Motor neuron (in vitro differentiated cells): ENCODE measurements at places on chromosomes 6 and 20. TPM values are rescaled to one million over a fixed set of nuclear protein-coding genes. Genes with fewer than 3 reads are reported as not detected.

Gene CFB
- total RNA-seq, result 16.7 and 23.6 TPM in 2 replicates

Gene VWA7
- 1.1 and 1.8 TPM in 2 replicates for total RNA-seq

Gene NKAIN2
- 8.9 and 10.3 TPM in 2 replicates for total RNA-seq

Gene PLA2G7
- 0.10 and 0.14 TPM in 2 replicates for total RNA-seq

Gene RAB44
- 0.08 and 0.09 TPM in 2 replicates for total RNA-seq

Gene HEY2
- total RNA-seq, result 0.18 and 1.3 TPM in 2 replicates

Gene ABHD16B
- not detected in 2 replicates for total RNA-seq

Gene SLC12A5
- total RNA-seq, result 11.3 and 19.9 TPM in 2 replicates

Gene SALL4
- total RNA-seq, result 0.45 and 0.59 TPM in 2 replicates

Gene TNXB
- 2.0 and 3.4 TPM in 2 replicates for total RNA-seq
